NCI-H345 (cell line): ENCODE measurements at places on chromosomes 4 and X.

- no peak for DNase-seq
Observed at GRCh38 chr4:23822181-23822580, 67.7 kb downstream of the PPARGC1A start.

- no peak for DNase-seq
Observed at GRCh38 chr4:189771696-189772361, 168.8 kb upstream of the FRG1 start.

DNA sequence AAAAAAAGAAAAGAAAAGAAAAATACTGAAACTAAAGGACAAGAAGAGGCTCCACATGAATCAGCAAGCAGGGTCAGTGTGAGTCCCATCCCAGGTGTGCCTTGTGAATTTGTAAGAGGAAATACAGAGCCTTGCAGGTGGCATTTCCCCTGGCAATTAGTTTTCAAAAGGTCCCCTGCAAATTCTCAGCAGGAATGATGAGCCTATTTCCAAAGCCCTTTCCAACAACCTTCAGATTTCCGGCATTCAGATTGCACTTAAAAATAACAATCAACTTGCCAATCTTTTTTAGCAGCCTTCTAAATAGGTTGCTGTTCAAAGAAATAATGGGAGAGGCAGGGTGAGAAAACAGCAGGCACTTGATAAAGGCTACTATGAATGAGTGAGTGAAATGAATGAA lies 66.4 kb upstream of the OR13H1 start:
- peak; percentile 50 for DNase-seq

DNA sequence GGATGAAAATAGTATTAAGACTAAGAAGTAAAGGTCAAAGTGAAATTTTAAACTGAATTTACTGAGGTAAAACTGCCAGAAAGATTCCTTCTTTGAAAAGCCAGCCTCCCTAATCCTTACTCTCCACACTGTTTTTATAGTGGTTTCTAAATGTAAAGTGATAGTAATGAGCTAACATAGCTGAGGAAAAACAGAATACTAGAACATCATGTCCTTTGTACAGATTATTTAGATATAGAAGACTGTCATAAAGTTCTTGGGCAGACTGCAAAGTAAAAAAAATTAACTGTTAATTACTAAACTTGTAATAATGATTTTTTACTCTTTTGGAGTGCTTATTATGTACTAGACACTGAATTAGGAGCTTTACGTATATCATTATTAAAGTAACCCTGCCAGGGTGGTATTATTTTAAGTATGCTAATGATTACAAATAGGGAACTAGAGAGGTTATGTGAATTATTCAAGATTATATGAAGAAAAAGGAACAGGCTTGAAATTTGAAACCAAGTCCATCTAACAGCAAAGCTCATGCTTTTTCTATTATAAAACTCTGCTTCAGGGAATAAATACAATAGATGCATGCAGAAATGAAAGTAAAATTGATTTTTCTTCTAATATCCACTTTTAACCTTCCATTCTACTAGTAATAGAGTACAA lies 150.5 kb downstream of the TBCK start:
- no peak for DNase-seq

DNA sequence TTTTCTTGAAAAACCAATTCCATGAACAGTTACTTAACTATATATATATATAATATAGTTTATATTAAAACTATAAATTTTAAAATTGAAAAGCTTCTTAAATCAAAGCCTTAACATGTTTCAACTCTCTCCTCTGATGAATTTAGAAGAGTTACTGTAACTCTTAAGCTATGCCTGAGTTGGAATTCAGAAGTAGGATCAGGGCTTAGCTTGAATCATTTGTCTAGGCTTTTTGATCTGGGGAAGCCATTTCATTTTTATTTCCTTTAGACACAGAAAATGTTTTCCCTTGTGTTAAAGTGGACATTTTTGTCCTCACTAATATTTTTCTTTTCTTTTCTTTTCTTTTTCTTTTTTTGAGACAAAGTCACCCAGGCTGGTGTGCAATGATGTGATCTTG lies 40.4 kb upstream of the PDLIM5 start:
- no peak for DNase-seq

- no peak for DNase-seq
Observed at GRCh38 chr4:37891260-37892159, 626 bp downstream of the TBC1D1 start.

DNA sequence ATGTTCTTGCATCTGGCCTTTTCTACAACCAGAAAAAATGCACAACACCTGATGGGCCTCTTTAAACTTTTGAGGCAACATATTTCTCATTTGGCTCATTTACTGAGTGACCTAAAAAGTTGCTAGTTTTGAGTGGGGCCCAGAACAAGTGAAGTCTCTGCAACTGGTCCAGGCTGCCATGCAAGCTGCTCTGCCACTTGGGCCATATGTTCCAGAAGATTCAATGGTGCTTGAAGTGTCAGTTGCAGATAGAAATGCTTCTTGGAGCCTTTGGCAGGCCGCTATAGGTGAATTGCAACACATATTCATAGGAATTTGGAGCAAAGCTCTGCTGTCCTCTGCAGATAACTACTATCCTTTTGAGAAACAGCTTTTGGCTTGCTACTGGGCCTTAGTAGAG lies 66.4 kb upstream of the RLIM start:
- DNase-seq, result no peak

- no peak for DNase-seq
Observed at GRCh38 chr4:112288455-112288854, 2.8 kb upstream of the TIFA start.

DNA sequence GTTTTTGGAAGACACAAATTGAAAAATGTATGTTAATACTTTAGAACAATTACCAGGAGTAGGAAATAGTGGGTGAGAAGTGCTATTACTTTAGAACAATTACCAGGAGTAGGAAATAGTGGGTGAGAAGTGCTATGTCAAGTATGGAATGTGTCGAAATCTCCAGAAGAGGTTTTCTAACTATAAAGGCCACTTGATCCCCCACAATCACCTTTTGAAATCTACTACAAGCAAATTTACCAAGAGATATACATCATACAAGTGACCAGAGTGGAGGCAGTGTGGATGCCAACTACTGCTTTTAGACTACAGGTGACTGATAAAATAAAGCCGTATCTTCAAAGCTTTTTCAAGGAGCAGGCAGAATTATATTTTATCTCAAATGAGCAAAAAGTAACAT lies 43.1 kb downstream of the MAB21L2 start:
- DNase-seq, result no peak

DNA sequence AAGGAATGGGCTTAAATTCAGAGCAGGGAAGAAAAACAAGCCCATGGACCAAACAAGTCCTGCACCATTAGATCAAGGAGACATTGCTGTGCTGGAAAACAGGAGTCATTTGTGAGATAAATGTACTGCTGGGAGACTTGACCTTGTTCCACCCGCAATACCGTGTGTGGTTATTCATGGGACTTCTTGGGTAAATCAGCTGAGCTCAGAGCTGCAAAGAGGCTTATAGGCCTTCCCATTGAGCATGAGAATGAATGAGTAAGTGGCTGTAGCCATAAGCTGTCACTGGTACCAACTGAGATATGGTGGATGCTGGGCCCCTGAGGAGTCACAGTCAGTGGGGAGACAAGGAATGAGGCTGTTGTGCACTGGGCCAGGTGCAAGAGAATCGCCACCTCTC lies 2.3 kb upstream of the CYTL1 start:
- DNase-seq, result no peak

DNA sequence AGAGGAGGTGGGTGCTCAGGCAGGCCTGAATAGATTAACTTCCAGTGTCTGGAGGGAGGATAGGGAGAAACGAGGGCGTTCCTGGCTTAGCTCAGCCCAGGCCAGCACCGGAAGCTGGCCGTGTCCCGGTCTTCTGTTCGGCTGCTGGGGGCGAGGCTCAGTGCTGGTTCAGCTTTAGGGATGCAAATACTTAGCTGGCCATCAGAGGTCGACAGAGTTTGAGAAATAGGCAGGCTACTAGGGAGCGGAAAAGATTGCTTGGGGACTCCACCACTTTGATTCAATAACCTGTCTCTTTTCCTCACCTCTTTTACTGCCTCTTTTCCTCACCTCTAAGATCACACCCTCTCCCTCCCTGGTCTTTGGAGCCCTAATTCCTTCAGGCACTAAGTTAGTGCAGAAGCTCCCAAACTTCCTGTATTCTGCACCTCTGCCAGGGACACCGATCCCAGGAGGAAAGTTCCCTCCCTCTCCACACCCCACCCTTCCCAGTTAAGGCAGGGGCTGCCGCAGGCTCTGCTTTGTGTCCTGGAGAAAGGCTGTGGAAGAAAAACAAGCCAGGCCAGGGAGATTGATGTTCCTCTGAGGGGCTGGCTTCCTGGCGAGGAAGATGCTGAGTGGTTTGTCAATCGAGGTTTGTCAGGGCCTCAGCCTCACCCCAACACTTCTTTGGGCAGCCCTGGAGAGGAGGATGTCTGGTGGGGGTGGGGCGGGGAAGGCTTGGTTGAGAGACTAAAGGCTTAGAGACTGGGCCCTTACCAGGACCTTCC lies 6.0 kb upstream of the EFNB1 start:
- no peak for DNase-seq

DNA sequence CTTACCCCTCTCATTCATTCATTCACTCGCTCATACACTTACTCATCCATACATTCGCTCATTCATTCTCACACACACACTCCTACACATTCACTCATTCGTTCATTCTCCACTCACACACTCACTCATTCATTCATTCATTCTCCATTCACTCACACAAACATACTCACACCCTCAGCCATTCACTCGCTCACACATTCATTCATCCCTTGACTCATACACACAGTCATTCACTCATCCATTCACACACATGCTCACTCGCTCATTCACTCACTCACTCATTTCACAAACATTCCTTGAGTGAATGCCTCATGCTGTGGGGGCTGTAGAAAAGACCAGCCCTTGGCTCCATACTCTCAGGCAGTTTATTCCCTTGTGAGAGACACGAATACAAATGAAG lies 151.1 kb upstream of the MAMLD1 start:
- no peak for DNase-seq

- no peak for DNase-seq
Observed at GRCh38 chr4:155599596-155599995, 67.1 kb upstream of the GUCY1A1 start.

GRCh38 chr4:148845609-148846008 lies 403.4 kb upstream of the NR3C2 start:
- no peak for DNase-seq

GRCh38 chrX:53715346-53715924 lies 28.9 kb upstream of the HUWE1 start:
- DNase-seq, result no peak

- DNase-seq, result peak; percentile 80
Observed at GRCh38 chr4:141853091-141853764, 216.8 kb downstream of the IL15 start.

GRCh38 chr4:118941799-118942198 lies 53.1 kb downstream of the SYNPO2 start:
- DNase-seq, result no peak

DNA sequence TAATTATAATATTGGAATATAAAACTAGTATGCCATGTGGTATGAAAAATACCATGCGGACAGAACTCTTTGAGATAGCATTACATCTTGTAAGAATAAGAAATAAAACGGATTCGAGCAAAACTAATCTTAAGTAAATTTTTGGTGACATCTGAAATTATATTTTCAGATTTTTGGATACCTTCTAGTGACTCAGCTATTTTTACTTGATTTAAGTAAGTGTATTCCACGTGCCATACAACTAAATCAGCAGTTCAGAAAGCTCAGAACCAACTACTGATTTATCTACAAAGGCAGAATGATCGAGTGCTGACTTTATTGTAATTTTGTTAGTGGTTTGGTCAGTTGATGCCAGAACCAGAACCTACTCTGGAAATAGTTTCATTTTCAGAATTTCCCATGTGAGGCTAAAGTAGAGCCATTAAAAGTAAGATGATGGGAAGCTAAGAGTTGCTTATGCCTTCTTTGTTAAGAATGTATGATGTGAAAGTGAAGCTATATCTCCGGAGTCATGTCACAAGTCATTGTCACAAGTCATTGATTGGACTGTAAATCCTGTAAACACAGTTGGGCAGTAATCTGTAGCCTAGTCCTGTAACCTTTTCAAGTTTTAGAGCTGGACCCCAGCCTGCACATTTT lies 4.0 kb downstream of the ING2 start:
- no peak for DNase-seq

DNA sequence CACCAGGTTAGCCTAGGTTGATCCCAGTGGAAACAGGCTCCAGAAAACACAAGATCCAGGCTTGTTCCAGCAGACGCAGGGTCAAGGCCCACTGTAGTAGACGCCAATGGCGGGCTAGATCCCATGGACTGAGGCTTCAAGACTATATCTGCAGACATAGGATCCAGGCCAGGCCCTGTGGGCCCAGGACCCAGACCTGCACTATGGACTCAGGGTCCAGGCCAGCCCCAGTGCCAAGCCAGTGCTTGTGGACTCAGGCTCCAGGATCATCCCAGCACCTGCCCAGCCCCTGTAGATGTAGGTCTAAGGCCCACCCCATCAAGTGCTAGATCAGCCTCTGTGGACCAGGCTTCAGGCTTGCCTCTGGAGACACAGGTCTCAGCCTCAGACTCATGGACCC lies 300.9 kb downstream of the CHIC1 start:
- DNase-seq, result no peak

GRCh38 chr4:107069049-107069448 lies 32.9 kb upstream of the DKK2 start:
- DNase-seq, result no peak

DNA sequence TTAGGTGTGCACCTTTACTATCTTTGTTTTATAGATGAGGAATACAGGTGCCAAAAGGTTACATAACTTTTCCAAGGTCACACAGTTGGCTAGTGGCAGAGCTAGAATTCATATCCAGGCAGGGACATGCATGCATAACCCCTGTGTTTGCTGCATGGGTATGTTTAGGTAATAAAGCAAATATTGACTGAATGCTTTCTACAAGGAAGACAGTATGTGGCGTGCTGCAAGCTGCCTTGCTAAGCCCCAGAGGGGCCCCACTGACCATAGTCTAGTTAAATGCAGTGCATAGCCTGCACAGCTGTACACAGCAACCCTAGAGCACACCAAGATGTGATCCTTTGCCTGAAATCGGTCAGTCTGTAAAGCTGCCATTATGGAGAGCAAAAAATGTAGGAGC lies 320.5 kb upstream of the IGFBP7 start:
- no peak for DNase-seq

- no peak for DNase-seq
Observed at GRCh38 chrX:67780694-67781109, 236.9 kb downstream of the AR start.

DNA sequence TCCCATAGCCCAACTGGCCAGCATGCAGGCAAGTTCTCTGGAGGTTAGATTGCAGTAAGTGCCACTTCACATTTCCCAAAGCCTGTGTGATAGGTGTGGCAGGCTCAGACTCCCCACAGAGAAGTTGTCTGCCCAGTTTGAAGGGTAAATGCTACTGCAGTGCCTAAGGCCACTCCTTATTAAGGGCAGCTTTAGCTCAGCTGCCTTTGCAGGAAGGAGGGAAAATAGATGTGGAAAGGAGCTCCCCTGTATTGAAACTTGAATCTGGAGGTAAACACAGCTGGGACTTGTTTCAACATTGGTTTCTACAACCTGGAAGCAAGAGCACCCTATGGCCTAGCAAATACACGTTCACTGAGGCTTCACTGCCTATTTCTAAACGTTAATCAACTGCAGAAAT lies 22.4 kb downstream of the NEXMIF start:
- peak; percentile 57 for DNase-seq

GRCh38 chr4:25590171-25590570 lies 65.5 kb upstream of the SLC34A2 start:
- no peak for DNase-seq

GRCh38 chr4:7236847-7237246 lies 44.5 kb downstream of the SORCS2 start:
- no peak for DNase-seq
